Stimulated activated CD8-positive, alpha-beta memory T cell treated with anti-CD3 and anti-CD28 coated beads, Interleukin-7, amount 100 ng/mL, for 1 hour (primary cell): ENCODE measurements at places on chromosomes 12 and 14.

- DNase-seq, result no peak
Measured at GRCh38 chr12:123396954-123397353, 13.0 kb downstream of the KMT5A start.

DNA sequence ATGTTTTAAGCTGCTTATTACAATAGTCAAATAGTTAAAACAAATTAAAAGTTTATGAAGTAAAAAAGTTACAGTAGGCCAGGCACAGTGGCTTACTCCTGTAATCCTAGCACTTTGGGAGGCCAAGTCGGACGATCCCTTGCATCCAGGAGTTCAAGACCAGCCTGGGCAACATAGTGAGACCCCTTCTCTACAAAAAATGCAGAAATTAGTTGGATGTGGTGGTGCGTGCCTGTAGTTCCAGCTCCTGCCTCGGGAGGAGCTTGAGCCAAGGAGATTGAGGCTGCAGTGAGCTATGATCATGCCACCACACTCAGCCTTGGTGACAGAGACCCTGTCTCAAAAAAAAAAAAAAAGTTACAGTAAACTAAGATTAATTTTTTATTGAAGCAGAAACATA, 142.6 kb downstream of the MIPOL1 start:
- DNase-seq, result no peak

DNA sequence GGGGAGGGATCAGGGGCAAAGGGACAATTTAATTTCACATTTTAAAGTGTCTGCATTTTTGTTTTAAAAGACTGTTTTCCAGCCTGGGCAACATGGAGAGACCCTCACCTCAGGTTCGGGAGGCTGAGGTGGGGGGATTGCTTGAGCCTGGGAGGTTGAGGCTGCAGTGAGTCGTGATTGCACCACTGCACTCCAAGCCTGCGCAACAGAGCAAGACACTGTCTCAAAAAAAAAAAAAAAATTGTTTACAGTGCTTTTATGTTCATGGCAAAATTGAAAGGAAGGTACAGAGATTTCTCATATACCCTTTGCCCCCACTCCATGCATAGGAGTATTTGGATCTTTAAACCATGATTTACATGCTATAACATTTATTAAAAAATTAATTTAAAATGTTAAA, 16.4 kb upstream of the HVCN1 start:
- no peak for DNase-seq

DNA sequence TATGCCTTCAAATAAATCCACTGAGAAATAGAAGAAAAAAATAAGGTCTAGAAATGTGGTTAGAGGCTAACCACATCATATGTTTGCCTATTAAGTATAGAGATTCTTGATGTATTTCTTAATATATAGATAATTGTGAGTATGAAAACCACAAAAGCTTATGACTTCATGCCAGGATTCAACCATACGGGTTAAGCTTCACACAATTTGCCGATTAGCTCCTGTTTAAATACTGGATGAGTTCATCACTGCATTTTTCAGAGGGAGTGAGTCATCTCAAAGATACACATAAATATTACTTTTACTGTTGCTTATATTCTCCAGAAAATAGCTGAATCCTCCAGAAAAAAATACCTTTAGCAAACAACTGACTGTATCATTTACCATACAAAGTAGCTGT, 79.6 kb downstream of the RPL10L start:
- DNase-seq, result no peak

- no peak for DNase-seq
Measured at GRCh38 chr14:24988760-24989159, 61.2 kb downstream of the STXBP6 start.

GRCh38 chr12:13100605-13100881, 2.9 kb downstream of the GSG1 start:
- DNase-seq, result no peak

- DNase-seq, result no peak
Measured at GRCh38 chr12:124433147-124433874, 134.1 kb downstream of the NCOR2 start.

DNA sequence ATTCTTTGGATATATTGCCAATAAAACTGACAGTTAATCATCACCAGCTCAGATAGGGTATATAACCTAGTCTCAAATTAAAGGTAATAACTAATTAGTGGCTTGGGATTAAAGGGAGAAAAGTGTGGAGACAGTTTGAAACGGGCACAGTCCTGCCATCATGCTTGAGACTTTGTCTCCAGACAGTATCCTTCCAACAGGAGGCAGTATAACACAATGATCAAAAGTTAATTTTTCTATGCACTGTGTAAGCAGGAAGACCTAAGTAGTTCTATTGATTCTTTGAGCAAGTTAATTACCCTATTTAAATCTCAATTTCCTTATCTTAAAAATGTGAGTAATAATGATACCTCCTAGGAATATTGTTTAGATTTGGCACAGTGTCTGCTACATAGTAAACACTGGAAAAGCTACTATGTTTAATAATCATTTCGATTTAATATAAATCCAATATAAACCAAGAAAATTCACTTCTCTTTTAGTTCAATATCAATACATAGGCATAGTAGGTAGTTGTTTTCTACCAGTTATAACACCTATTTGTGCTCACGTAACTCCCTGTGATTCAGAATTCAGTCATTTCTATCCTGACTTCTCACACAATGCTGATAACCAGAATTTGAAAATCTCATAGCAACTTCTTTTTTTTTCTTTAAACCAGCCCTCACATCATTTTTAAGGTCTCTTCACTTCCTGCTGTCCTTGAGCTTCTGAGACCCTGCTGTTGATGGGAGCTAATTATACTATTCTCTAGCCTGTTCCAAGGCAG, 53.7 kb downstream of the GALNT4 start:
- DNase-seq, result no peak

GRCh38 chr12:68976395-68976841, 43.4 kb upstream of the CPM start:
- no peak for DNase-seq

DNA sequence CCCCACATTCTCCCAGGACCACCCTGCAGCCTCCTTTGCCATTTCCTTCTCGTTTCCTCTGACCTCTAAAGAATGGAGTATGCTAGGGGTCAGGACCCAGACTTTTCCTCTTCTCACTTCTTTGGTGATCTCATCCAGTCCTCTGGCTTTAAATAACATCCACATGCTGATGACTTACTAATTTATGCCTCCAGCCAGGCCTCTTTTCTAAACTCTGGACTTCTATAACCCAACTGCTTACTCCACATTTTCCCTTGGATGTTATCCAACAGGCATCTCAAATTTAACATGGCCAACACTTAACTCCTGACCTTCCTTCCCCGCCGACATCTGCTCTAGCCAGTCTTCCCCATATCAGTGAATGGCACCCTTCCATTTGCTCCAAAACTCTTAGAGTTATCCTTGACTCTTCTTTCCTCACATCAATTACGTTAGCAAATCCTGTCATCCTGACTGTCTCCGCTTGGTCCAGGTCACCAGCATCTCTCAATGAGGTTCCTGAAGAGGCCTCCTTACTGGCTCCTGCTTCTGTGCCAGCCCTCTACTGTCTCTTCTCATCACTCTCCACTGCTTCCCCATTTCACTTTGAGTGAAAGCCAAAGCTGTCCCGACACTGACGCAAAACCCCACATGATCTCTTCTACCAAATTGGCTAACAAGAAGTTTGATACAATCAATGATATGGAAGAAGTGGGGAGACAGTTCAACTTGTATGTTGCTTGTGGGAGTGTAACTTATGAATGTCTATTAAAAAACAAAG, 42.7 kb downstream of the TMBIM6 start:
- DNase-seq, result no peak

DNA sequence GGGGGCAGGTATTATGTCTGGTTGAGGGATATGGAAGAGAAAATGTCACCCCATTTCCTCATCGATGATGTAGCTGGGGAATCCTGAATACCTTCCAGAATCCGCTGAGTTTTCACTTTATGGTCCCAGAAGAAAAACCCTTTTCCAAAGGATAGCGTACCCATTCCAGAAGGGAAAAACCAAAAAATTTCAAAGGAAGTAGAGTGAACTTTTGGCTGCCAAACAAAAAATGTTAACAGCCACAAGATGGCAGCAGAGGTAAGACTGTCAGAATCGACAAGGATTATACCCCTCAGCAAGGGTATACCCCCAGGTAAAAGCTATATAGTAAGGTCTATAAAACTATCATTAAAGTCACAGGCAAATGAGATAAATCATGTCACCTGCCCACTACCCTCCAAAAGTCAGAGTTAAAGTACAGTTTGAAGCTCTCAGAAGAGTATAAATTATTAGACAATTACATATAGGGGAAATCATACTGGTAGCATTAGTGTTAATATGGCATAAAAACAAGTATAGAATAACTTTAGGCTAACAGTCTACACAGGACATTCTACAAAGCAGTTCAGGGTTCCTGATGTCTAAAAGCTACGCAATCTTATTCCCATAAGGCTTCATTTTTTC, 18.0 kb downstream of the ACIN1 start:
- no peak for DNase-seq

DNA sequence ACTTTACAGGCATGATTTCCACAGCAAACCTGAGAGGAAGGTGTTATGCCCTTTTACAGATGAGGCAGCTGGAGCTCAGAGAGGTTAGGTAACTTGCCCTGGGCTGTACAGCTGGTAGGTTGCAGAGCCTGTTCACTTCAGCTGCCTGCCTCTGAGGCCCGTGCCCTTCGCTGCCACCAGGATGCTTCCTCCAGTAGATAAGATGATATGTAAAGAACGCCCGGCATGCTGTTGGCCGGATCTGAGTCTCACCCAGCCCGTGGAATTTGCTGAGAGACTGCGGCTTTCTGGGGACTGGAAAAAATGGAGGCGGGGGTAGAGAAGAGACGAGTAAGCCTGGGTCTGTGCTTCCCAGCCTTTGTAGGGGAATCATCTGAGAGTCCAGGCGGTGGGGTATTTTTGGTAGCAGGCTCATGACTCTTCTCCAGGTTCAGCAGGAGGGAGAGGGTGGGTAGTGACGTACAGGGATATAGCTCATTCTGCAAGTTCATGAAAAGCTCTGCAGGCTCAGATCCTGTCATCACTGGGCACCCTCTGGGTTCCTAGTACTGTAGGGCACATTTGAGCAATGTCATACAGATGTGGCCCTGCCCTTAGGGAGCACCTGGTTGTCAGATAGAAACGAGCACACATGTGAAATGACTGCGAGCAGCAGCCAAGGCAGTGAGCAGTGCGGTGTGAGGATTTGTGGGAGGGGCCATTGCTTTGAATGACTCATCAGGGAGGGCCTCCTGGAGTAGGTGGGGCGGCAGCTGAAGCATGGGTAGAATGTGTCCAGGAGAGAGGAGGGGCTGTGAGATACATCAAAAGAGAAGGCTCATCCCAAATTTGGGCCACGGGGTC, 159.4 kb downstream of the TSPAN9 start:
- DNase-seq, result no peak

DNA sequence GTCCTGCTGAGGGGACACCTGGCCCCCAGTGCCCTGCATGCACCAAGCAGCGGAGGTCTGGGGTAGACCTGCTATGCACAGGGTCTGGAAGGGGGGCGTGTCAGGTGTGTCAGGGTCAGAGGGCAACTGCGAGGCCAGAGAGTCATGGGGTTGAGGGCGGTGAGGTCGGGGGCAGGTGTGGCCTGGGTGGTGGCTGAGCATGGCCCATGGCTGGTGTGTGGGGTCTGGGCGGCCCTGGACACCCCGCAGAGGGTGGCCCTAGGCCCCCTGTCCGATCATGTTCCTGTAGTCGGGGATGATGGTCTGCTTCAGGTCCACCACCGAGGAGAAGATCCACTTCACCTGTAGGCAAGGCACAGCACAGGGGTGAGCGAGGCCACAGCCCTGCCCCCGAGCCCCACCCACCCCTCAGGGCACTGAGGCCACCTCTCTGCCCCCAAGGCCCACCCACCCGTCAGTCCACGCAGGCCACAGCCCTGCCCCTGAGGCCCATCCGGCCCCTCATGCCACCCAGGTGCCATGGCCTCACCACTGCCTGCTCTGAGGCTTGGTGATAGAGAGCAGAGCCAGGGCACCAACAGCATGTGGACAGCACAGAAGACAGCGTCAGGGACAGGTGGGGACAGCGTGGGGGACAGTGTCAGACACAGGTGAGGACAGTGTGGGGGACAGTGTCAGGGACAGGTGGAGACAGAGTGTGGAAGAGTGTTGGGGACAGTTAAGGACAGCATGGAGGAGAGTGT, 211.3 kb downstream of the TMEM121 start:
- DNase-seq, result no peak

DNA sequence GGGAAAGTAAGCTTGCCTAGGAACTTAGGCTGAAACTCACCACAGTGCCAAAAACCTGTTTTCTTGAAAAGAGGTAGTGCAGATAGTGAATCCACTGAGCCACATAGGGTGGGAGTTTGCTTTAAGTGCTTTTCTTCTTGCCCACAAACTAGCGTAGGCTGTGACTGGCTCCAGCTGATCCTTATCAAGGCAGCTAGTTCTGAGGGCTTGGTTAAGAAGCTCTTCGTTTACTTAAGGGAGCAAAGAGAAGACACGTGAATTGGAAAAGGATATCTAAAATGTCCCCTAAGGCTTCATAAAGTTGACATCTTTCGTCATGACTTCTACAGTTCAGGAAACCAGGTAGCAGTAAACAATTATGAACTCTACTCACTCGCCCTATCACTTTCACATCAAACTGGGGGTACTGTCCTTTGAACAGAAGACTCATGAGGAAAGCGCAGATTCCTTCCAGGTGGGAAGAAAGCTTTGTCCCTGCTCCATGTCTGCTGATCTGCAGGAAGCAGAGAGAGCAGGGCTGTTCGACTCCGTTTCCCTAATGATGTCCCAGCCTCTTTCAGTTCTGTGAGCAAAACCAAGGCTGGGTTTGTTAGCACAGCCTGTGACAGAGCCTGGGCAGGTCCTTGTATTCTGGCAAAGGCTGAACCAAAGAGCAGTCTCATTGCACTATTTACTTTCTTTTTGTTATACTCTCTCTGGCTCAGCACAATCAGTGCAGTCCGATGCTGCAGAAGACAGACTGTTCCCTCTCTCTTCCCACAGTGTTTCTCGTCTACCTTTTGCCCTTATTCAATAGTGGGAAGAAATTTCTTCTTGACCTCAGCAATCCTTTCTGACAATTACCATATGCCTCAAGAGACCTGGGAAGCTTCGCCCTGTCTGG, 93.5 kb upstream of the ETV6 start:
- DNase-seq, result no peak

- DNase-seq, result no peak
Measured at GRCh38 chr14:72545411-72546311, 348.2 kb downstream of the DPF3 start.

- no peak for DNase-seq
Measured at GRCh38 chr12:112755507-112755906, 36.0 kb upstream of the RPH3A start.
